ENCODE measurements at places on chromosomes 7 and 10.

- H3K4me3 ChIP-seq, result no peak overlapping the region
- no peaks in the 10 kb centered on the region for H3K36me3 ChIP-seq
- no peaks in the 10 kb centered on the region for H3K4me1 ChIP-seq
- no peak overlapping the region for H3K27ac ChIP-seq
These were observed 72.1 kb downstream of the SEM1 start for GRCh38 chr7:96637522-96637921.

GRCh38 chr10:93131986-93132385 lies 58.3 kb downstream of the CYP26A1 start:
- no peak overlapping the region for H3K27ac ChIP-seq
- no peaks in the 10 kb centered on the region for H3K4me1 ChIP-seq
- no peak overlapping the region for H3K4me3 ChIP-seq
- no peak for DNase-seq

- H3K4me3 ChIP-seq, result no peak overlapping the region
- DNase-seq, result no peak
- no peaks in the 10 kb centered on the region for H3K36me3 ChIP-seq
- no peak overlapping the region for H3K27ac ChIP-seq
- H3K27me3 ChIP-seq, result no peaks in the 10 kb centered on the region
- no peaks in the 10 kb centered on the region for H3K4me1 ChIP-seq
These were observed 629.1 kb downstream of the ACTR3B start for GRCh38 chr7:153388611-153389010.

GRCh38 chr7:122887198-122887597 lies 938 bp upstream of the CADPS2 start:
- peaks cover 7% of the 10 kb centered on the region for H3K4me1 ChIP-seq
- H3K4me3 ChIP-seq, result peak overlapping the region; percentile 37
- DNase-seq, result no peak

DNA sequence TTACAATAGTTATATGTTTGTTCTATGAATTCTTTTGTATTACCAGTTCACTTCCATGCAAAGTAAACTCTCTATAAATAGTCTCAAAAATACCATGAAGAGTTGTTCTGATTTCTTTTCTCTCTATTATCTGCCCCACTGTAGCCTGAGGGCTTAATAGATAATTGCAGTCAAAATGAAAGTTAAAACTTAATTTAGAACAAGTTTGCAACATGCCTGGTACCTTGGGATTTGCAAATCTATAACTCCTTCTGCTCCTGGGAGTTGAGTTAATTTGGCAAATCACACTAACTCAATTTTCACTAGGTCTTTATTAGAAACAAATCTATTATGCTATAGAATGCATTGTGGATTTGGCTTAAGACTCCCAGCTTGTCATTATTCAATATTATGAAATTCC lies 21.8 kb upstream of the NDUFA5 start:
- no peaks in the 10 kb centered on the region for H3K4me1 ChIP-seq
- peaks cover 20% of the 10 kb centered on the region for H3K27me3 ChIP-seq
- no peaks in the 10 kb centered on the region for H3K36me3 ChIP-seq
- H3K27ac ChIP-seq, result no peak overlapping the region
- DNase-seq, result no peak
- no peak overlapping the region for H3K4me3 ChIP-seq

- no peak overlapping the region for H3K4me3 ChIP-seq
- no peak overlapping the region for H3K27ac ChIP-seq
- DNase-seq, result no peak
- H3K36me3 ChIP-seq, result no peaks in the 10 kb centered on the region
- H3K4me1 ChIP-seq, result peaks cover 6% of the 10 kb centered on the region
These were observed 165.2 kb upstream of the CDCA7L start for GRCh38 chr7:22110881-22111280.

GRCh38 chr7:120171406-120171805 lies 101.6 kb upstream of the KCND2 start:
- H3K36me3 ChIP-seq, result no peaks in the 10 kb centered on the region
- H3K27ac ChIP-seq, result no peak overlapping the region
- H3K4me3 ChIP-seq, result no peak overlapping the region
- no peaks in the 10 kb centered on the region for H3K4me1 ChIP-seq

DNA sequence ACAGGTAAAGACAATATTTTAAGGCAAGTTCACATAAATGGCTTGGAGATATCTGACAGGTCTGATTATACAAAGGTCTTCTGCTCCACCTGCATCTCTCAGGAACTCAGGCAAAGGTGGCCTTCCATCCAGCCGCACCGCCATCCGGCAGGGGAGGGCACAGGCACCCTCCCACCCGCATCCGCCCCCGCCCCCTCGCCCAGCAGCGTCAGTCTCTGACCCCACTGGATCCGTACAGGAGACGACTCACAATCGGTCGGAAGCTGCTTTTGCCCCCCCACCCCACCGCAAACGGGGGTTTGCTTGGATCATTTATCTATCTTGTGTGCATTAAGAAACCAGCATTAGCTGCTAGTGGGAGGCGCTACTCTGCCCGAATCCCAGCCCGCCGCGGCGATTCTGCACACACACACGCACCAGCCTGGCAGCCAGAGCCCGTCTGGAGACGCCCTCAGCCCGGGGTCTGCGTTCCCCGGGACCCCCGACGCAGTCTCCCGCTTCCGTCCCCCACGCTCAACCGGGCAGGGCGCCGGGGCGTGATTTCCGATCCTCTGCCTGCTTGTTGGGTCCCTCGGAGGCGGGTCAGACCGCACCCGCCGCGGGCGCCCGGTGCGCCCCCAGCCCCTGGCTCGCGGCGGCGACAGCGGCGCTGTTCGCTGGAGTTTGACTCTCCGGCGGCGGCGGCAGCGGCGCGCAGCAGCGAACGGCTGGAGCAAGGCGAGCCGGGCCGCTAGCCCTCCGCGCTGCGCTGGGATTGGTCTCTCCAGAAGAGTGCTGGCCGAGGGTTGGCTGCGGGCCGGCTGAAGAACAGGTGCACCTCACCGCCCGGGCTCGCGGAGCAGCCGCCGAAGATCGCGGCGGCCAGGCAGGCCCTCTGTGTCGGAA lies 820 bp upstream of the NRG3 start:
- H3K4me3 ChIP-seq, result no peak overlapping the region
- peaks cover 45% of the 10 kb centered on the region for H3K27me3 ChIP-seq
- H3K27ac ChIP-seq, result no peak overlapping the region
- peaks cover 6% of the 10 kb centered on the region for H3K4me1 ChIP-seq
- no peak for DNase-seq
- peaks cover 4% of the 10 kb centered on the region for H3K36me3 ChIP-seq

DNA sequence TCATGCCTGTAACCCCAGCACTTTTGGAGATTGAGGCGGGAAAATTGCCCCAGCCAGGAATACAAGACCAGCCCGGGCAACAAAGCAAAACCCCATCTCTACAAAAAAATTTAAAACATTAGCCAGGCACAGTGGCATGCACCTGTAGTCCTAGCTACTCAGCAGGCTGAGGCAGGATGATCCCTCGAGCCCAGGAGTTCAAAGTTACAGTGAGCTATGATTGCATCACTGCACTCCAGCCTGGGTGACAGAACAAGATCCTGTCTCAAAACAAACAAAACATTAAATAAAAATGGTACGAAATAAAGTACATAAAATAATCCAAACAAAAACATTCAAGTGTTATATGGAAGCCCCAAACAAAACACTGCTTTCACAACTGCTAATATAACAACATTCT lies 125.0 kb downstream of the SNX13 start:
- peaks cover 30% of the 10 kb centered on the region for H3K36me3 ChIP-seq
- H3K27ac ChIP-seq, result no peak overlapping the region
- H3K27me3 ChIP-seq, result no peaks in the 10 kb centered on the region
- H3K4me1 ChIP-seq, result no peaks in the 10 kb centered on the region
- H3K4me3 ChIP-seq, result no peak overlapping the region
- no peak for DNase-seq

DNA sequence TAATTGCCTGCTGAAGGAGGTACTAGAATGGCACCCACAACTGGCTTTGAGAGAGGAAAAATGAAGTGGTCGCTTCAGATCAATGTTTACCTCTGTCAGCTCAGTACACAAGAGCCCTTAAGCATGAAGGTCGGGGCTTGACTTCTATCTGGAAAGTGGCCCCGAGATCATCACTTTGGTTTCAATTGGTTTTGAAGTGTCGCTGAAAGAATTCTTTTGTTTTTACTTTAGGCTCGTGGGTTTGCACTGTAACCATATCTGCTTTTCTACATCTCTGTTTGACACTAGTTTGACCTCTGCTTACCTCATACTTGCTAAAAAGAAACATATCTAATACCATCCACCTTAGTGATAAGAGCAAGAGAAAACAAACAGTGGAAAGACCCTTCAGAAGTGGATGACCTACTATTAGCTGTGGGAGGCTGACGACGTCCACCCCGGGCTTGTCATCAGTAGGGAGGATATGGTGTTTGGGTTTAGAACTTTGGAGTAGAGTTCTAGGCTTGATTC lies 361.8 kb downstream of the GATA3 start:
- H3K36me3 ChIP-seq, result peaks cover 10% of the 10 kb centered on the region
- H3K27ac ChIP-seq, result peak overlapping the region; percentile 89
- H3K4me3 ChIP-seq, result peak overlapping the region; percentile 8
- DNase-seq, result peak; percentile 69
- peaks cover 48% of the 10 kb centered on the region for H3K4me1 ChIP-seq

GRCh38 chr10:36801660-36802059 lies 323.7 kb upstream of the ANKRD30A start:
- no peaks in the 10 kb centered on the region for H3K4me1 ChIP-seq
- H3K4me3 ChIP-seq, result no peak overlapping the region
- H3K36me3 ChIP-seq, result no peaks in the 10 kb centered on the region
- no peak for DNase-seq
- H3K27ac ChIP-seq, result no peak overlapping the region
- no peaks in the 10 kb centered on the region for H3K27me3 ChIP-seq

Measured in activated CD8-positive, alpha-beta memory T cell treated with anti-CD3 and anti-CD28 coated beads, Interleukin-2, amount 10 ng/mL, durations not matched to agents 7 days and 5 days (primary cell).